ENCODE measurements at places on chromosomes 2 and 18.

- no peak for DNase-seq
Observed at GRCh38 chr2:217026161-217026560, 166.3 kb upstream of the TNP1 start.

DNA sequence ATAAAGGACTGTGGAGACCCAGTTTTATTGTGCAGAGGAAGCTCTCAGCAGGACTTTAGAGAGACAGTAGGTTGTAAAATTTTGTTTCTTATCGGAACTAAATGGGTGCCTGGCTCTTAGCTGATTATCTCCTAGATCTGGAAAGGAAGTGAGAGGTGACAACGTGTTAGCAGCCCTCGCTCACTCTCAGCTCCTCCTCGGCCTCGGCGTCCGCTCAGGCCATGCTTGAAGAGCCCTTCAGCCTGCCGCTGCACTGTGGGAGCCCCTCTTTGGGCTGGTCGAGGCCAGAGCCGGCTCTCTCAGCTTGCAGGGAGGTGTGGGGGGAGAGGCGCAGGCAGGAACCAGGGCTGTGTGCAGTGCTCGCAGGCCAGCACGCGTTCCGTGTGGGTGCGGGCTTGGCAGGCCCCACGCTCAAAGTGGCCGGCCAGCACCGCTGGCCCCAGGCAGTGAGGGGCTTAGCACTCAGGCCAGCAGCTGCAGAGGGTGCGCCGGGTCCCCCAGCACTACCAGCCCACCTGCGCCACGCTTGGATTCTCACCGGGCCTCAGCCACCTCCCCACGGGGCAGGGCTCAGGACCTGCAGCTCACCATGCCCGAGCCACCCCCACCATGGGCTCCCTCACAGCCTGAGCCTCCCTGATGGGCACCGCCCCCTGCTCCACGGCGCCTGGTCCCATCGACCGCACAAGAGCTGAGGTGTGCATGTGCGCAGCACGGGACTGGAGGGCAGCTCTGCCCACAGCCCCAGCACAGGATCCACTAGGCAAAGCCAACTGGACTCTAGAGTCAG, 4.6 kb upstream of the MFF start:
- DNase-seq, result no peak

- no peak for DNase-seq
Observed at GRCh38 chr18:63980896-63981460, 11.1 kb downstream of the SERPINB8 start.

DNA sequence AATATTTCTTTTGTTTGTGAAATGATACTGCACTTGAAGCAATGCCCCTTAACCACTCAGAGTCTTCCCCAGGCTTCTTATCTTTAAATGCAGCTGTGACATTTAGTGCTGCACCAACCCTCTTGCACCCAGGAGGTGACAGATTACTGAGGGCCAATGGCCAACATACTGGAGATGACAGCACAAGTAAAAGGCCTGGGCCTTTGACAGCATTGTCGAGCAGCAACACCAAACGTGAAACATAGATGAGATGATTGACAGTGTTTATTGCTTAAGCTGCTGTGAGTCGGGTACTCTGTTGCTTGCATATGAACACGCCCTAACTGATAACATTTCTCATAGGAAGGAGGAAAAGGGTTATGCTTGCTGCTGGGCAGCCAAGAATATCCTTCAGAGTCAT, 80.3 kb downstream of the THNSL2 start:
- no peak for DNase-seq

GRCh38 chr18:9907867-9908266, 5.9 kb upstream of the VAPA start:
- peak; percentile 85 for DNase-seq

DNA sequence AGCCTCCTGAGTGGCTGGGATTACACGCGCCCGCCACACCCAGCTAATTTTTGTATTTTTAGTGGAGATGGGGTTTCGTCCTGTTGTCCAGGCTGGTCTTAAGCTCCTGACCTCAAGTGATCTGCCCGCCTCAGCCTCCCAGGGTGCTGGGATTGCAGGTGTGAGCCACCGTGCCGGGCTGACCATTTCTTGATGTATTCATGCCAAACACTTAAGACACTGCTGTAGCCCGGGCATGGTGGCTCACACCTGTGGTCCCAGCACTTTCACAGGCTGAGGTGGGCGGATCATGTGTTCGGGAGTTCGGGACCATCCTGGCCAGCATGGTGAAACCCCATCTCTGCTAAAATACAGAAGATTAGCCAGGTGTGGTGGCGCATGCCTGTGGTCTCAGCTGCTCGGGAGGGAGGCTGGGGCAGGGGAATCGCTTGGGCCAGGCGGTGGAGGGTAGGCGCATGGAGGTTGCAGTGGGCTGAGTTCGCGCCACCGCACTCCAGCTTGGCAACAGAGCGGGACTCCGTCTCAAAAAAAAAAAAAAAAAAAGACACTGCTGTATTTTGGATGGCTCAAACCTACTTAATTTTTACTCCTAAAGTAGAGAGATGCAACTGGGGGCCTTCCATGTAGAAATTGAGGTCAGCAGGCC, 140.8 kb downstream of the NUP35 start:
- no peak for DNase-seq

DNA sequence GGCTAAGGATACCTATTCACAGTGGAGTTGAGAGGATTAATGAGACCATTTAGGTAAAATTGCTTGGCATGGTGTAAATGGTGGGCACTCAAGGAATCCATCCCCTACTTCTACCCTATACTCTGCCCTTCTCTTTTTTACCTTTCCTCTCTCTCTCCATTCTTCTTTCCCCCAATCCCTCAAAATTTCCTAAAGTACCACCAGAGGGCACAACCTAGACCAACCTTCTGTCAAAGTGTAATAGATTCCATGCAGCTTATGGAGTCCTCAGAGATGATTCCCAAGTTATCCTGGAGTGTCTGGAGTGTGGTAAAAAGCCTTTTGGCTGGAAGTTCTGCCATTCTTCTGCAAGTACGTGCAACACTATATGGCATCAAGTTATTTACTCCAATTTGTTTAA, 33.0 kb upstream of the CCDC195 start:
- DNase-seq, result no peak

Data from SK-N-DZ (cell line).